DMS79 (cell line): ENCODE measurements at places on chromosomes 7 and 10.

GRCh38 chr7:111083413-111083812, 7.5 kb upstream of the LRRN3 start:
- no peak for DNase-seq

DNA sequence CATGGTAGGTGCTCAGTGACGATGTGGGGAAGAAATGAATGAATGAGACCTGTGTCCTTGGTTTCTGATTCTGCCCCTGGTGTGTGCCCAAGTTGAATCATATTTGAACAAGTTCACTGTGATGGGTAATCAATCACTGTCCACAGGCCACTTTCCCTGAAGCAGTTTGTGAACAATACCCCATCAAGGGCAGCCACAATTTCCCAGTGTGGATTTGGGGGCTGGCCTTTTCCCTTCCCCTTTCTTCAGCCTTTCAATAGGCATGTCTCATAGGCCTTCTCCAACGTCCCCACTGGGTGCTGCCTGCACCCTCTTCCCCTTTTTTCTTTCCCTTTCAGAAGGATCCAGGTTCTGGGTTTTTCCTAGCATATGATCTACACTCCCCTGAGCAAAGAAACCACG, 64.7 kb downstream of the CREB5 start:
- no peak for DNase-seq

DNA sequence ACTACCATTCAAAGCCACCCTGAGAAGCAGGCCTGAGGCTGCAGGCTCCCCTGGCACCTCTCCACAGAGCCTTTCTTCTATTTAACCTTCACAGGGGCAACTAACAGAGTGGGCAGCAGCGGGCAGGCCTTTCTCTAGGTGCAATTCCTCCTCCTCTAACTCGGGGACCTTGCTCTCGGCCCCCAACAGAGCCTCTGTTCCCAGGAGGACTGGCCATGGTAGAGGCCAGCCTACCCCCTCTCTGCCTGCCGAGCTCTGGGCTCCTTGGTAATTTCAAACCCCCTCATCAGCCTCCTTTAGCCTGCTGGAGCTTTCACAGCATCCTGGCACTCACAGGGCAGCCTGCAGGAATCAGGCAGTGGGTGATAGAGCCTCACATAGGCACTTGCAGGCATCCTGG, 920.8 kb upstream of the ZNF722 start:
- DNase-seq, result no peak

DNA sequence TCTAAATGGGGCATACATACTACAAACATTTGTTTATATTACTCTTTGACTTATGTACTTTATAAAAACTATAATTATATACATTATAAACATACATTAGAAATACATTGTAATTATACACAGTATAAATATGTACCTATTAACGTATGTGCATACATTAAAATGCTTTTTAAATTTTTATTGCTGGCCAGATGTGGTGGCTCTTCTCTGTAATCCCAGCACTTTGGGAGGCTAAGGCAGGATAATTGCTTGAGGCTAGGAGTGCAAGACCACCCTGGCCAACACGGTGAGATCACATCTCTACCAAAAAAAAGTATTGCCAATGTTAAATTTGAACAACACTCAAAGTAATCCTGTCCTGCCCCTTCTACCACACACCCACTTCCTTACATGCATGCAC, 1037.0 kb downstream of the GRM8 start:
- DNase-seq, result no peak

DNA sequence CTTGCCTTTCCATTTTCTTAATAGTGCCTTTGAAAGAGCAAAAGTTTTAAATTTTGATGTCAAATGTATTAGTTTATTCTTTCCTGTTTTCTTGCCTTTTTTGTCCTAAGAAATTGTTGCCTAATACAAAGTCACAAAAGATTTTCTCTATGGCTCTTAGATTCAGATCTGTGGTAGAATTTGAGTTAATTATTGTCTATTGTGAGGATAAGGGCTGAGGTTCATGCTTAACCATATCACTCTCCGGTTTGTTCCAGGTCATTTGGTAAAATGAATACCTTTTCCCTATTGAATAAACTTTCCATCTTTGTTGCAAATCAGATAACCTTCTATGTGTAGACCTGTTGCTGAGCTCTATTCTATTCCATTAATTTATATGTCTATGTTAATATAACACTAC, 96.0 kb downstream of the NOD1 start:
- DNase-seq, result no peak

DNA sequence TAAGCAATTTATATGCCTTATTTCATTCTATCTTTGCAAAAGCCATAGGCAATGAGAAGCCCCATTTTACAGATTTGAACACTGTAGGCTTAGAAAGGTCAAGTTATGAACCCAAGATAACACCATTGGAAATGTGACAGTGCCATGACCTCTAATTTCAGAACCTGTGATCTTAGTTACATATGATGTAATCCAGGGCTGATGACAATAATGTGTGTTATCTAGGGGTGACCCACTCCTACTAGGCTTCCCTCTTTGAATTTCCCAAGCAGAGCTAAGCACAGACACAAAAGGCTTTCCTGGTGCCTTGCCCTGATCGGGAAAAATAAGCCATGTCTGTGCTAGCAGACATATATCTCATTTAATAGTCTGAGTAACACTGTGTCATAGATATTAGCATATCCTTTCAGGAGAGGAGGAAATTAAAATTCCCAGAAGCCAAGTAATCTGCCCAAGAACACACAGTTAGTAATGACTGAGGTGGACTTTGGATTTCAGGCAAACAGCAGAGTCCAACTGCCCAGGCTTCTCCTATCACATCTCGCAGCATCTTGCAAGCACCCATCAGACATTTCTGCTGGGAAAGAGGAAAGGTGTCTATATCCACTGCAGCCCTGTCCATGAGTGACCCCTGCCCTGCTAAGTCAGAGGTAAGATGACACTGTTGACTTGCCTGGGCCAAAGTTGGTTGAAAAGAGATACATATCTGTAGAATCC, 2.8 kb upstream of the TECTB start:
- DNase-seq, result no peak

DNA sequence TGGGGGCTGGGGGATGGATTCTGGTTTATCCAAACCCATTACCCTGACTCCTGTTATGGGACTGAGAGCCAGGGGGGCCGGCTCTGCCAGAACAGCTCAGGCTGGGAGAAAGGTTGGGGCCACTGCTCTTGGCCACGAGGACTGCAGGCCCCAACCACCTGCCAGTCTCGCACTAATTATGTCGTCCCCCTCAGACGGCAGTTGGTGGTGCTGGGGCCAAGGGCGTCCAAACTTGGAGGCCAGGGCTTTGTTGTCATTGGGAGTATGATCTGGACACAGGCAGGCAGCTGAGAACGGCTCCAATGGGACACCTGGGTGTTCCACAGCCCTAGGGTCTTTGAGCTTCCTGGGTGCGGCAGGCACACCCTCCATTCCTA, 34.7 kb downstream of the DRGX start:
- DNase-seq, result no peak

DNA sequence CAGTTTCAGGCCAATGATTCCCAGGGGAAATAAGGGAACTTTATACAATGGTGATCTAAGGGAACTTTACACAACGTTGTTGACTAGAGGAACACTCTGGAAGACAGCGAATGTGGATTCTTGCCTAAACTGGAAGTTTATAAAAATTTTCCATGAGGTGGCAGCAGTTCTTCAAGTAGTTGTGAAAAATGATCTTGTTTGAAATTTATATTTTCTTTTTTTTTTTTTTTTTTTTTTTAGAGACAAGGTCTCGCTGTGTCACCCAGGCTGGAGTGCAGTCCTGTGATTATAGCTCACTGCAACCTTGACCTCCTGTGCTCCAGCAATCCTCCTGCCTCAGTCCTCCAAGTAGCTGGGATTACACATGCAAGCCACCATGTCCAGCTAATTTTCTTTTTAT, 32.1 kb upstream of the GTF2I start:
- no peak for DNase-seq

GRCh38 chr10:80081801-80082750, 3.6 kb downstream of the TMEM254 start:
- no peak for DNase-seq

DNA sequence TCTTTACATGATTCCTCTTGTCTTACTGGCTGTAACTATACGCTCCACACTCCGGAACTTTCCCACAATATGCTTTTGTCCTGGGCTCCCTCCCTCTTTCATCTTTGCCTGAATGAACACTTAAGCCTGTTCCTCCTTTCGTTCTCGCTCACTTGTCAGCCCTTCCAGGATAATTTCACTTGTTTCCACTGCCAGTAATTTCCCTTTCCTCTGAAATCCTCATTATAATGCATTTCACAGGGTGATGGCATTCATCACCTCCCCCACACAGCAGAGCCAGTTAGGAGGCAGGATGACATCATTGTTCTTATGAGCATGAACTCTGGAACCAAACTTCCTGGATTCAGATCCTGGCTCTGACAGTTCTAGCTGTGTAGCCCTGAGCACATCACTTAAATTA, 372.6 kb downstream of the GPR158 start:
- no peak for DNase-seq

DNA sequence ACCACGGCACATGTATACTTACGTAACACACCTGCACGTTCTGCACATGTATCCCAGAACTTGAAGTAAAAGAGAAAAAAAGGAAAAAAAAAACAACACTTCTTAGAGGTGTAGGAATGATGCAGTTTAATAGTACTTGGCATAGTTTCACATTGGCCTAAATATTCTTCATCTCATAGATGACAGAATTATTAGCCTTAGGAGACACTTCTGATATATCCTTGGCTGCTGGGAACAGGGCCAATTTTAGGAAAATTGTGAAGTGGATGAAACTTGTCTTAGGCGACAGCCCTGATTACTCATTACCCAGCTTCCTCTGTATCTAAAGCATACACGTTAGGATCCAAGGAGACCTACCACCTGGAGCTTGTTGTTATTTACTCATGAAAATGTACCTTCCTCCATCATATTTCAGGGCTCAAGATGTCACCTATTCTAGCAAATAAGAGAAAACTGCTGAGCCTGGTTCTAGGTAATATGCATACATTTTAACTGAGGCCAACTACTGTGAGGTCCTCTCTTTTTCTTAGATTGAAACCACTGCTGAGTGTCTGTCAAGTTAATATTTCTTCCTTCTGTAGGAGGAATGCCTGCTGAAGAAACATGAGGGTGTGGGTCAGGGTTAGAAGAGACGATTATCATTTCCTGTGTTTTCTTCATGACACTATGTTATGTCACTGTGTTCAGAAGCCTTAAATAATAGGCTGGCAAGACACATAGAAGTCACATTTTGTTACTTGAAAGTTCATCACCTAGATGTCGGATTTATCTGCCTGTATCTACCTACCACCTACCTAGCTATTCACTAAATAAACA, 44.3 kb downstream of the CPED1 start:
- DNase-seq, result no peak

GRCh38 chr7:44291066-44291732, 34.2 kb downstream of the CAMK2B start:
- no peak for DNase-seq

- no peak for DNase-seq
Observed at GRCh38 chr7:130008941-130009847, 42.0 kb downstream of the ZC3HC1 start.

DNA sequence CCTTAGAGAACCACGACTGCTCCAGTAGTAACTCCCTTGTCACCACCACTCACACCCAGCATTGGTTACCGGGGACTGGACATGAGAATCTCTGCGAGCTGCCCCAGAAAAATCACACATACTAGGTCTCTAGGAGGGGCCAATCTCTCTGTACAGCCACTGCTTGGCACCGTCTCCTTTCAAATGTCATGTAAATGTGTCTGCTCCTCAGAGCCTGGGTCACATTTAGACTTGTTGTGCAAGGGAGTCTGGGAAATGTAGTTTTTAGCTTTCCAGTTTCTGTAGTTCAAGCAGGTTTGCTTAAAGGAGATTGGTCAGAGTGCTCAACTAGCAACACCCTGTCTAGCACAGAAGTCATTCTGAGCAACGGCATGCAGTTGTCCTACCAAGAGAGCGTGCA, 60.0 kb downstream of the CHN2 start:
- no peak for DNase-seq

DNA sequence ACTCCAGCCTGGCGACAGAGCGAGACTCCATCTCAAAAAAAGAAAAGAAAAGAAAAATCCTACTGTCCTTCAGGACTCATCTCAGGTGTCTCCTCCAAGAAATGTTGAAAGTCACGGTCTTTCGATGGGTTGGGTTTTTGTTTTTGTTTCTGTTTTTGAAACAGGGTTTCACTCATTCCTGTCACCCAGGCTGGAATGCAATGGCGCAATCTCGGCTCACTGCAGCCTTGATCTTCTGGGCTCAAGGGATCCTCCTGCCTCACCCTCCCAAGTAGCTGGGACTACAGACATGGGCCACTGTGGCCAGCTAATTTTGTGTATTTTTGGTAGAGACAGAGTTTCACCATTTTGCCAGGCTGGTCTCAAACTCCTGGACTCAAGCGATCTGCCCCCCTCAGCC, 3.1 kb upstream of the SORBS1 start:
- no peak for DNase-seq

DNA sequence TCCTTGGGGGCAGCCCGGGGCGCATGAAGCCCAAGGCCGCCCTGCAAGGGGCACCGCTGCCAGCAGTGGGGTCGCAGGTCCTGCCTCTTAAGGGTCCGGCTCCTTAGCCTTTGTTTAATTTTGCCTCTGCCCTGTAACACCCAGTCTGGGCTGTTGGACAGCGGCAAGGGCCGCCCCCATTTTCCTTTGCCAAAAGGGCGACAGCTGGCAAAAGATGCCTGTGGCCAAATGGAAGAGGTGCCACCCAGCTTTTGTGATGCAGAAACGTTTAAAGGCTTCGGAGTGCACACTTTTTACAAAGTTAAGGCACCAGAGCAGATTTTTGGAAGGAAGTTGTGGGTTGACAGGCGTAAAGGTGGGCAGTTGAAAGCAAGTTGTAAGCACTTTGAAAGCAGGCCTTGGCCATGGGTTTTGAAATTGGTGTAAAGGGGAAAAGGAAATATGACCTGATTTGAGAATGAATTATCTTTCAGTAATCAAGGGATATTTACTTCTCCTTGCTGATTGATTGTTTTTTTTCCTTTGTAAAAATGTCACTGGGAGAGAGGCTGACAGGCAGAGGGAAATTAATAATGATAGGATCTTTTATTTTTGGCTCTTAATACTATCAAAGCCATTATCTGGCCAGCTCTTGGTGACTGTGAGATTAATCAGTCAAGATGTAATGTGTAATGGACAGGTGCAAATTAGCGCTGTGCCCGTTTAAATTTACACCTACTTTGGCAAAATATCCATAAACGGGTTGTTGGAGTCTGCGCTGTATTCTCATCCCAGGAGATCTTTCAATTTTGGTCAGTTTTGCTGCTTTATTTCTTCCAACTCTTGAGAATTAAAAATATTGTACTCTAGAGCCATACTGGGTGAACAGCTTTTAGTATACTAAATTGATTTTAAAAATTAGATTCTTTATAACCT, 1.2 kb downstream of the CASD1 start:
- DNase-seq, result peak; percentile 39

DNA sequence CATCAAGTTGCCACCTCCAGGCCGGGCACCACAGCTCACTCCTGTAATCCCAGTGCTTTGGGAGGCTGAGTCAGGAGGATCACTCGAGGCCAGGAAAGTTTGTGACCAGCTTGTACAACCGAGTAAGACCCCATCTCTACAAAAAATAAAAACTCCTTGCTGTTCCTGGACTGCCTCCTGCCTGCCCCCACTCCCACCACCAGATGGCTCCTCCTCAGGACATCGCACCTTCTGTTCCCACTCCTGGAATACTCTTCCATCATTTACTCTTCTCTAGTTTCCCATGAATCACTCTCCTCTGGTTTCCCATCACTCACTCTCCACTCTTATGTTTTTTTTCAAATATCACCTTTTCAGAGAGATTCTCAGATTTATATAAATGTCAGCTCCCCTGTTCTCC, 540.7 kb downstream of the CALN1 start:
- DNase-seq, result no peak

- no peak for DNase-seq
Observed at GRCh38 chr10:103850572-103850895, 4.8 kb downstream of the SH3PXD2A start.
